CD4-positive, alpha-beta T cell treated with Interleukin-17A for 4 hours (primary cell): ENCODE measurements at places on chromosomes 4 and X.

- DNase-seq, result no peak
These were observed 6.5 kb upstream of the STBD1 start for GRCh38 chr4:76300012-76300411.

- no peak for DNase-seq
These were observed 142.2 kb upstream of the EOLA2 start for GRCh38 chrX:150080497-150080896.

DNA sequence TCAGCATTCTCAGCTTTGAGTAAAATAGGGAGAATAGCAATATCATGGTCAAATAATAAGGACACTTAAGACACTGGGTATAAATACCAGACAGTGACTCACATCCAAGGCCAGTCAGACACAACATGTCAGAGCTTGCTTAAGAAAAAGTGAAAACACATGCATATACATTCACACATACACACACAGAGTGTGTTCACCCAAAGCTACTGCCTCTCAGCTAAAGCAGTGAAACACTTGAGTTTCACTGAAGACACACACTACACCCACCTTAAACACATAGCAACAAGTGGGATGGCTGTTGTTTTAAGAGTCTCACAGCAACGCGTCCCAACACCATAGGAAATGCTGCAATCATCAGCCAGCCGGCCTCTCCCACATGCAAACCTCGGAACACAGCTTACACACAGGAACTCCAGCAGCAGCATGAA is 14.4 kb downstream of the SHROOM4 start:
- no peak for DNase-seq

- no peak for DNase-seq
These were observed 455.9 kb downstream of the AFF2 start for GRCh38 chrX:148956352-148956751.

- no peak for DNase-seq
These were observed 148.2 kb downstream of the SMIM20 start for GRCh38 chr4:26062215-26062614.

DNA sequence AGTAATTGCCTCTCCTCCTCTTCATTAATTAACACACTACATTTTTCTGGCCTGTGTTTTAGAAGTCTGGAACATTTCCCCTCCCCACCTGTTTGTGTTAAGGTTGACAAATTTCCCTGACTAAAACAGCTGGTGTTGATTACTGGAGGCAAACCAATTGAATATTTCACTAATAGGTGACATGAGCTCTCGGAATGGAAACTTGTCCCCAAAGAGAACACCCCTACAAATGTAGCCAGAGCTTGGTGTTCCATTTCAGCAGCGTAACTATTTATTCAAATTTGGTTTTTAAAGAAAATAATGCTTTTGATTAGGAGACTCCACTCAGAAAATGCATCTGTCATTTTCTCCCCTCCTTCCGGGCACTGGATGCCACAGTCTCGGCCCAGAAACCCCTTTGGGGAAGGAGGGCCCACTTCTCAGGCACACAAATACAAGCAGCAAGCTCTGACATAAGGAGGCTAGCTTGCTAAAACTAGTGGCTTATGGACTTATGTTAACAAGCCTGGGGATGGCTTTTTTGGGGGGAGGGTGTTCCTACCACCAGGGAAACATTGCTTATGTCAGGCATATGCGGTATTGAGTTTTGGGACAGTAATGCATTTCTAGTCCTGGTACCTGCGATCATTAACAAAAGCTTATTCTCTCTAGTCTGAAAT is 2.2 kb downstream of the RNF150 start:
- DNase-seq, result no peak

GRCh38 chr4:35918491-35918977 is 325.8 kb downstream of the ARAP2 start:
- no peak for DNase-seq

DNA sequence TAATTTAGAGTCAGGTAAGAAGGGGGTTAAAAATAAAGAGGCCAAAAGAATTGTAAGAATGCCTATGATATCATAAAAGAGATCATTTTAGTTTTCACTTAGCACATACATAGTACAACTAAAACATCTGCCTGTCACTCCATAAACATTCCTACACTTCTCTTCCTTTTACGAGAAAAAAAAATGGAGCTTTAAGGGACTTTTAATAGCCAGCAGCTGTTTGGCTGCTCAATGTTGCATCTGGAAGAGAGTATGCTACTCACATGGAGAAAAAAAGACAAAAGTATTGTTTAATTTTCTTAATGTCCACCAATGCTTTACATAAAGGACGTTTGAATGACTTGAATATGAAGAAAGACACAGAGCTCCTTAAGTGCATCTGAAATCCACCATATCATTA is 48.7 kb upstream of the TNIP3 start:
- DNase-seq, result no peak

- DNase-seq, result no peak
These were observed 318.9 kb upstream of the PPP1R2C start for GRCh38 chrX:43096830-43097229.

DNA sequence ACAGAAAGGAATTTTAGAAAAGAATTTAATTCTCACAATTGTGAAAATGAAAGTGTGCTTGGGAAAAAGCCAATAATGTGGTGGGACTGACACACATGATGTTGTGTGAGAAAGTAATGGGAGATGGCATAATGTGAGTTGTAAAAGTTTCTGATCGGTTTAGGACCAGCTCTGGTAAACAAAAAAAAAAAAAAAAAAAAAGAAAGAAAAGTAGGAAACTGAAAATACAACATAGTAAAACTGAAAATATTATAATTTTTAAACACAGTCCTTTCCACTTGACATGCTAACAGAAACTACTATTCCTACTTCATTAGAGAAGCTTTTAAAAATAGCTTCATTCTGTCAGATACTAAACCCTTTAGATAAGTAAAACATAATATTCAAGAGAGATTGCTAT is 28.2 kb downstream of the RAP1GDS1 start:
- no peak for DNase-seq

DNA sequence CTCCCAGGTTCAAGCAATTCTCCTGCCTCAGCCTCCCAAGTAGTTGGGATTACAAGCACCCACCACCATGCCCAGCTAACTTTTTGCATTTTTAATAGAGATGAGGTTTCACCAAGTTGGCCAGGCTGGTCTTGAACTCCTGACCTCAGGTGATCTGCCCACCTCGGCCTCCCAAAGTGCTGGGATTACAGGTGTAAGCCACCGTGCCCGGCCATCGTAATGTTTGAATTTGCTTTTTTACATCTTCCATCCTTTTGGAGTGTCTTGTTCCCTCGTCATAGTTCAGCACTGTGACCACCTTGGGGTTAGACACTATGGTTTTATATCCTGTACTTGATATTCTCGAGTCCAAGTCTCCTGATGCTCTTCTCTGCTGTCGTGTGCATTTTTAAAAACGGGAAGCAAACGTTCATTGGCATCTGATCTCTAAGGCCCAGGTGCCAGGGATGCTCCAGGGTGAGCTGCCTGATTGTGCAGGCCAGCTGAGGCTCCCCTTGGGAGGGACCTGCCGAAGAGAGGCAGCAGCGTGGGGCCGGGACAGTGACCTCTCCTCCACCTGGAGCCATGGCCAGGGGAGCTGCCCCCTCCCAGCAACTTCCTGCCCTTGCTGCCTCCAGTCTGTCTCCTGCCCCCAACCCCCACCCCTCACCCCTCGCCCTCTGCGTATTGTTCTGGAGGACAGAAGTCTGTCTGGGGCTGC is 16.7 kb downstream of the DGKQ start:
- DNase-seq, result no peak

DNA sequence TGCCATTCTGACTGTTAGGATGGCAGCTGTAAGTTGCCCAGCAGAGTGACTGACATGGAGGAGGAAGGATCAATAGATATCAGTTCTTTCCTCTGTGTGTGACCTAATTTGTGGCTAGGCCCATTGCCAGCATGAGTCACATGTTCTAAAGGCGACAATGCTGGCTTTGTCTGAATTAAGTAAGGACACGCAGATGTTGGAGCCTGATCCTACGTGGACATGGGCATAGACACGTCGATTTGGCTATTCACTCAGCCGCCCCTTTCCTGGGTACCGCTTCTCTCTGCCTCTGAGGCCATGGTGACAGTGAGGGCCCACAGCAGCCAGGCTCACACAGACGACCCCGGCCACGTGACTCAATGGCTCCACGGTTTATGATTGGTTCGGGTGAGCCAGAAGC is 16.3 kb downstream of the PROM1 start:
- DNase-seq, result no peak

- no peak for DNase-seq
These were observed 145.3 kb downstream of the MID1 start for GRCh38 chrX:10474913-10475568.

GRCh38 chr4:85928775-85929591 is 430.9 kb downstream of the MAPK10 start:
- no peak for DNase-seq

GRCh38 chrX:149453030-149453429 is 52.1 kb downstream of the IDS start:
- no peak for DNase-seq

- DNase-seq, result no peak
These were observed 956.5 kb downstream of the FAT4 start for GRCh38 chr4:126271292-126271691.

DNA sequence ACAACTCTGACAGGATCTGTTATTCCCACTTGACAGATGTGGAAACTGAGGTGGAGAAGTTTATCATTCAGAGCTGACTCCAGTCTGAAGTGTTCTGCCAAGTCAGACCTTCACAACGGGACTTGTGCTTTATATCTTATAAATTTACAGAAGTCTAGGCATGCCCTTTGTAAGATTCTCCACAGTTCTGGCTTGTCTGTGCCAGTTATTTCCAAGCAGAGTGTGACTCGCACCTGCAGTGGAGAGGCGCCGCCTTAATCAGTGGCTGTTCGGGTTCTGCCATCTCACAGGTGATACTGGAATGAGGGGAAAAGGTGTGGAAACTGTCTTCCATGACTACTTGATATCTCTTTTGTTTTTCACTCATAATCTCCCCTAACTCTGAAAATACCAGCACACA is 63.2 kb downstream of the CPEB2 start:
- no peak for DNase-seq

DNA sequence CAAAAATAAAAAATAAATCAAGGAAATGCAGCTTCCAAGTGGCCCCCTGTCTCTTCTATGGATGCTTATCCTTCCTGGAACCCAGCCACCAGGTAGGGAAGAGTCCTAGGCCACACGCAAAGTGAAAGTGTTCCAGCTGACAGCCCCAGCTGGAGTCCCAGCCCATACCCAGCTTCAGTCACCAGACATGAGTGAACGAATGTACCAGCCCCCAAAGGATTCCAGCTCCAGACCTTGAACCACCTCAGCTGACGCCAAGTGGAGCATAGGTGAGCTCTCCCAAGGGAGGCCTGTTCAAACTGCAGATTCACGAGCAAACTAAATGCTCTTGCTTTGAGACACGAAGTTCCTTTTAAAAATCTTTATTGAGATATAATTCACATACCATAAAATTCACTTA is 62.0 kb downstream of the BCOR start:
- no peak for DNase-seq

DNA sequence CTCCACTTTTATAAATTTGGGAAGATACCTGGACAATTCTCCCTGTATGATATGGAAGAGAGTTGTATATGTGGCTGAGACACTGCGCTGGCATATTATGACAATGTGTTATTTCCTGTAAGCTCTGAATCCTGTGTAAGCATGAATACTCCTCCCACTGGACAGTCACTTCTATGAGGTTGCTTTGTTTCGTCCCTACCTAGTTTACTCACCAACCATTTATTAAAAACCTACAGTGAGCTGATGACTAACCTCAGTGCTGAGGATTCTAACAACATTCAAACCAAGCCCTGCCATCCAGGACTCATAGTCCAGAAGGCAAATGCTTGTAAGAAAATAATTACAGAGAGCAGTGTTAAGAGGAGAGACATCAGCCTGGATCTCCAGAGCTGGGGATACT is 1632.9 kb upstream of the TENM3 start:
- DNase-seq, result no peak

DNA sequence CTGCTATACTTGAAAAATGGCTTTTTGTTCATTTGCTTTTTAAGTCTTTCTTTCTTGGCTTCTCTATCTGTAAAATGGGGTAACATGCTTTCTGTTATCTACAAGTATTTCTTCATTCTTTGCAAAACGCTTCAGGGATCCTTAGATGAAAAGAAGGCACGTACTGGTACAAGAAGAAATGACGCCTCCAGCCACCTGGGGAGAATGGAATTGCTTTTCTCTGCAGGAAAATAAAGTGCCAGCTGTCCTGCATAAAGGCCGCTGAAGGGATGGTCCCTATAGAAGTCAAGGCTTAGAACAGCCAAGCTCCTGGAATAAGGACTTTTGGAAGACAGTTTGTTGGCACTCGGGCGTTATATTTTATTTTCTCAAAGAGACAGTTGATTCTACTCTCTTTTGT is 210.8 kb upstream of the RASGEF1B start:
- DNase-seq, result no peak

DNA sequence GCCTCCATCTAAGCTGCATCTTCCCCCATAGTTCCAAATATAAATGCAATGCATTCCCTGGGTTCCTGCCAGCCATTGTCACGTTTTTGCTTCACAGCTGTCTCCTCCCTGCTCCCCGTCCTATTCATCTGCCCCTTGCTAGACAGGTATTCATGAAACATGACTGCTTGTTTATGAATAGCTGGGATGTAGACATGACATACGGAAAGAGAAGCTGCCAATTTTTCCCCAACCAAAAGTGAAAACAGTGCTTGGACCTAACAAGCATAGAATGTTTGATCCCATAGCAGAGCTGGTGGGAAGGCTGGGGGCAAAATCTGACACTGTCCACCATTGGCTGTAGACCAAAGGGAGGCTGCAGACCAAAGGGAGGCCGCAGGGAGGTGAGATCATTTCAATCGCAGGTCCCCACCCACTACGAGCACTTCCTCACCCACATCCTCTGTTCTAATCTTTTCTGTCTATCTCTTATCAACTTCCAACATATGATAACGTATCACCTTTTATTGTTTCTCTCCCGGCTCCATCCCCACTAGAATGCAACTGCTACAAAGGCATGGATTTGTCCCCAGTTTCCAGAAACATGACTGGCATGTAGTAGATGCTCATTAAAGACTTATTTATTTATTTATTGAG is 8.5 kb upstream of the GYG2 start:
- DNase-seq, result no peak

GRCh38 chr4:4914059-4914820 is 54.8 kb downstream of the MSX1 start:
- no peak for DNase-seq

- no peak for DNase-seq
These were observed 22.8 kb downstream of the C4orf54 start for GRCh38 chr4:99634742-99635360.

DNA sequence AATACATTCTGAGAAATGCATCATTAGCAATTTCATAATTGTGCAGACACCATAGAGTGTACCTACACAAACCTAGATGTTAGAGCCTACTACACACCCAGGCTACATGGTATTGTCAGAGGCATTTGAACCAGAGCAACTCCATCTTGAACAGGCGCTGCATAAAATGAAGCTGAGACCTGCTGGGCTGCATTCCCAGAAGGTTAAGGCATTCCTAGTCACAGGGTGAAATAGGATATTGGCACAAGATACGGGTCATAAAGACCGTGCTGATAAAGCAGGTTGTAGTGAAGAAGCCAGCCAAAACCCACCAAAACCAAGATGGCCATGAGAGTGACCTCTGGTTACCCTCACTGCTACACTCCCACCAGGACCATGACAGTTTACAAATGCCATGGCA is 116.4 kb downstream of the LARP7 start:
- no peak for DNase-seq
